ENCODE measurements at places on chromosomes 1 and 21.

DNA sequence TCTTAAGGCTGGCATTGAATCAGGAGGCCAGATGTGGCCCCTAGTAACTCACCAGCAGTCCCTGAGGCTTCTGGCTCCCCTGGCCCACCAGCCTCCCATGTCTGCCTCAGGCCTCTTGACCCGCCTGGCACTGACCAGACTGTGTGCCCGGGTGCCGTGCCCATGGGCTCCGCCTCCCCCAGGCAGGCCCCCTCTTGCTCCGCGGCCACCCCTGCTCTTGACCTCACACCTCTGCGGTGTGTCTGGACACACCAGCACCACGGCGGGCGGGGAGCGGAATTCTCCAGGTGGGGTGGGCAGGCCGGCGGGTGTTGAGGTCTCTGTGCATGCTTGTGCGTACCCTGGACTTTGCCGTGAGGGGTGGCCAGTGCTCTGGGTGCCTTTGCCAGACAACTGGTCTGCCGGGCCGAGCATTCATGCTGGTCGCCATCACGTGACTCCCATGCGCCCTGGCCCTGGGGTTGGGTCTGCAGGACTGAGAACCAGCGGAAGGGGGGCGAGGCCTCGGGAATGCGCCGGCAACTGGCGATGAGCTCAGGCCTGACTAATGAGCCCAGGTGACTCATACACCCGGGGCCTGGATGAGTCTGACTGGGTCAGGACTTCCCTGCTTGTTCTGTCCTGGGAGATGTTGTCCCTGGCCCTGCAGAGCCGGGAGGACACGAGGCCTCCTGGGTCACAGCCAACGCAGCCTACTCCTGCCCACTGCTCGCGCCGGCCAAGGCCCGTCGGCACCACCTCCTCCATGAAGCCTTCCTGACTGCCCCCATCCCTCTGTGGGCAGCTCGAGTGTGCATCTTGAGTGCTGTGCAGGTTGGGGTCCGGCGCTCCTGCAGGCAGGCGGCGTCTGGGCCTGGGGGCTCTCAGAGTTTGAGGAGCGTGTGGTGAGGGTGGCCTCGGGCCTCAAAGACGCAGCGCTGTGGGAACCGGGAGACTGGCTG is 22.6 kb downstream of the COL18A1 start:
- DNase-seq = no peak

- no peak for DNase-seq
These were observed 82.8 kb upstream of the RALGPS2 start for GRCh38 chr1:178642282-178642681.

GRCh38 chr1:87136607-87137341 is 191.9 kb upstream of the LMO4 start:
- DNase-seq = no peak

DNA sequence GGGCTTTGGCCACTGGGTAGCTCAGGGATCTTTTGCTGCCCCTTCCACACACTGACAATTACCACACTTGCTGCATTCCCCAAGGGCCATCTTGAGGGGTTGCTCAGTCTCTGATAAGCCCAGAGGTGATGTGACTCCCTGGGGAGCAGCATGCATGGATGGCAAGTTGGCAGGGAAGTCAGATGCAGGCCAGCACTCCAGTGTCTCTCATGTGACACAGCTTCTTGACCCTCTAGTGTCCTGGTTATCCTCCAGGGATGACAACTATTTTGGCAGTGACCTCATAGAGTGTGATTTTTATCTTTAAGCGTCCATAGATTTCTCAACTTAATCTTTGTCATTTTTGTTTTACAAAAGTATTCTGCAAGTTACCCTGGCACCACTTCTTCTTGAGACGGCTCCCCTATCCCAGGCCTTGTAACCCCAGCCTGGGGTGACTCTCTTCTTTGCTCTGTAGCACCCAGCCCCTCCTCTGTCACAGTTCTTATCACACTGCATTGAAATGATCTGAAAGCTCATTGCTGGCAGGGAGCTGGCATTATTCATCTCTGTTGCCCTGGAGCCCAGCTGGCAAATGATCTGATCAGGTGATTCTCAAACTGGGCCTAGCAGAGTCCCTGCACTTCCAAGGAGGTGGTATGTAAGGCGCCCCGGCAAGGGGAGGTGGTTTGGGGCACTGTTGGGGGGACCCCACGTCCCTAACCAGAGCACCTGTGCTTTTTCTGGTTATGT is 72.6 kb downstream of the TENT5C start:
- no peak for DNase-seq

- no peak for DNase-seq
These were observed 523.0 kb downstream of the PTPRC start for GRCh38 chr1:199161766-199162303.

GRCh38 chr1:205528887-205529825 is 24.7 kb downstream of the CDK18 start:
- peak; percentile 95 for DNase-seq

DNA sequence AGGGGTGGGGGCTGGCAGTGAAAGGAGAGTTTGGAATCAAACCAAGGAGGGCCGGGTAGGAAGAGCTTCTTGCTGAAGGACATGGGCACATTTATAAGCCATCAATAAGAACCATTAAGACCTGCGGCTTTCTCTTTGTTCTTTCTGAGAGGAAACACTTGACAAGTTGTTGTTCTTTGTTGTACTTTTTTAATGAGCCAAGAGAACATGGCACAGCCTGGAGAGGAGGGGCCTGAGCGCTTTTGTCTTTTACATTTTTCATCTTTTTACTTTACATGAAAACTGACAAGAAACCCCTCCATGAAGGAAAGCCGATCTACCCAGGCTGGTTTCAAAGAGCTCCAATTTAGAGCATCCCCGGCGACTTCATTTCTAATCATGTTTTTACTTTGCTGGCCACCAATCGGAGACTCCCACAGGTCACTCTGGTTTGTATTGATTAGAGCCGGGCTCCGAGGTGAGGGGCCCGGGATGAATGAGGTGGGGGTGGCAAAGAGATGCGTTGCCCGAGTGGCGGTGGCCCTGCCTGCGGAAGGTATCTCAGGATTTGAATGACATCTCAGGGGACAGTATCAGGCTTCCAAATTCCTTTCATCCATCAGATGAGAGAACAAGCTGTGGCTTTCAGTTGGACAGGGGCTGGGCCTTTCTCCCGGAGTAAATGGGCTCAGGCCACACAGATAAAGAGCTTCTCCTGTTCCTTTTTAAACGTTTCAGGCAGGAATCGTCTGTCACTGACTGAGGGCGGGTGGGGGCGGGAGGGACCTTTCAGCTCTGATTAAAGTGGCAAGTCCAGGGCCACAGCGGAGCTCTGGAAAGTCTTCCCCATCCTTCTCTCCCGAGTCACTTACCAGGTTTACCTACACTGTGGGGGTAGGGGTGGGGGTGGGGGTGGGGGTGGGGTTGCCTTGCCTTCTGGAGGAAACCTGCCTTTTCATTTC is 138.8 kb upstream of the ARHGEF16 start:
- DNase-seq = no peak

DNA sequence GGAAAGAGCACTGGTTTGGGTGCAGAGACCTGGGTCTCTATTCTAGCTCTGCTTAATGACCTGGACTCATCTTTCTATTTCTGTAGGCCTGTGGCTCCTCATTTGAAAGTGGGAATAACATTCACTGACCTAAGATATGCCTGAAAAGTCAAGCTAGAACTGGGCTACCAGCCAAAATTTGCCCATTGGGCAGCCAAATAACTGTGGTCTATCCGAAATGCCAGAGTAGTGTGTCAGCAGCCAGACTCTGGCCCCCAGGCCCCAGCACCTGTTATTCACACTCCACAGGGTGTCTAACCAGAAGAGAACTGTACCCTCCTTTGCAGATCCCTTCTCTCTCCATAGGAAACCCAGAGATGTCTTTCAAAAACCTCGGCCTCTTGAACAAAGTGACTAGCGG is 12.6 kb downstream of the DAB1 start:
- DNase-seq = no peak

- DNase-seq = no peak
These were observed at the start of gene EFNA1 for GRCh38 chr1:155127105-155127966. EFNA1 (plus strand) TSS chr1:155127876; CDS start chr1:155127978, 102 bp downstream.

DNA sequence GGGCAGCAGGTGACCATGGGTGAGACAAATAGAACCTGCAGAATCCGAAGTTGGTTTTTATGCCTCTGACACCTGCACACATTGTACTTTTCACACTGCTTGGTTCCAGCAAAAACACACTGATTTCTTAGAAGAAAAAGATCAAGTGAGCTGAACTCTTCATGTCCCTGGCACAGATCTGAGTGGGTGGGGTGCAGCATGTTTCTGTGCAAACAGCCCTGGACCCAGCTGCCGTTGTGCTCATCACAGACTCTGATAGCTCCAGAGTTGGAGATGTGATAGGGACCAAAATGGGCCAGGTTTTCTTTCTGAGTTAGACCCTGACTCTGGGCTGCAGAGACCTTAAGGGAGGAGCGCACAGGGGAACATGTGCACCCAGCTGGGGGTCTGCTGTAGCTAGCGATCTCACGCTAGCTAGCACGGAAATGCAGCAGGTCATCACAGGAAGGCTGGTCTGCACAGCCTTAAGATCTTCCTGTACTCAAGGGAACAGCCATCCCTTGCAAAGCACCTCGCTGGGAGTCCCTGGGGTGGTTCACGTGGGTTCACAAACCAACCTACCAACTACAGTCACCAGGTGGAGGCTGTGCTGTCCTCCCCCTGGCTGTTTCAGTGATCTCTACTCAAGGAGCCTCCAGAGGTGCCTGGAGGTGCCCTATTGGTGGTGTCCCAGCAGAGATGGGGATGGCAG is 291.1 kb downstream of the PTPRU start:
- no peak for DNase-seq

DNA sequence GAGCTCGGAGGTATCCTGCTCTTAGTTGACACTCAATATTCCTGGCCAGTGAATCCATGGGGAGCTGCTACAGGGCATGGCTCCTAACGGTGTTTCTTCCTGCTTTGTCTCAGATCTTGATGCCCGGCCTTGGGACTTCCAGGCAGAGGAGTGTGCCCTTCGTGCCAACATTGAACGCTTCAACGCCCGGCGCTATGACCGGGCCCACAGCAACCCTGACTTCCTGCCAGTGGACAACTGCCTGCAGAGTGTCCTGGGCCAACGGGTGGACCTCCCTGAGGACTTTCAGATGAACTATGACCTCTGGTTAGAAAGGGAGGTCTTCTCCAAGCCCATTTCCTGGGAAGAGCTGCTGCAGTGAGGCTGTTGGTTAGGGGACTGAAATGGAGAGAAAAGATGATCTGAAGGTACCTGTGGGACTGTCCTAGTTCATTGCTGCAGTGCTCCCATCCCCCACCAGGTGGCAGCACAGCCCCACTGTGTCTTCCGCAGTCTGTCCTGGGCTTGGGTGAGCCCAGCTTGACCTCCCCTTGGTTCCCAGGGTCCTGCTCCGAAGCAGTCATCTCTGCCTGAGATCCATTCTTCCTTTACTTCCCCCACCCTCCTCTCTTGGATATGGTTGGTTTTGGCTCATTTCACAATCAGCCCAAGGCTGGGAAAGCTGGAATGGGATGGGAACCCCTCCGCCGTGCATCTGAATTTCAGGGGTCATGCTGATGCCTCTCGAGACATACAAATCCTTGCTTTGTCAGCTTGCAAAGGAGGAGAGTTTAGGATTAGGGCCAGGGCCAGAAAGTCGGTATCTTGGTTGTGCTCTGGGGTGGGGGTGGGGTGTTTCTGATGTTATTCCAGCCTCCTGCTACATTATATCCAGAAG is 16.7 kb downstream of the ALX3 start:
- DNase-seq = peak; percentile 63

DNA sequence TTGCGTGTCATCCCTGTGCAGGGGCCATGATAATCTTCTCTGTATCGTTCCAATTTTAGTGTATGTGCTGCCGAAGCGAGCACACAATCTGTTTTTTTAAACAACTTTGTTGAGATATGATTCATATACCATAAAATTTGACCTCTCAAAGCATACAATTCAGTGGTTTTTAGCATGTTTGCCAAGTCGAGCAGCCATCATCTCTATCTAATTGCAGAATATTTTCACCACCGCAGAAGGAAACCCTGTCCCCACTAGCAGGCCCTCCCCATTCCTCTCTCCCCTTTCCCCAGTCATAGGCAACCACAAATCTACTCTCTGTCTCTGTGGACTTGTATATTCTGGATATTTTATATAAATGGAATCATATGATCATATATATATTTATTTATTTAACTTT is 78.7 kb upstream of the TINAGL1 start:
- DNase-seq = no peak

DNA sequence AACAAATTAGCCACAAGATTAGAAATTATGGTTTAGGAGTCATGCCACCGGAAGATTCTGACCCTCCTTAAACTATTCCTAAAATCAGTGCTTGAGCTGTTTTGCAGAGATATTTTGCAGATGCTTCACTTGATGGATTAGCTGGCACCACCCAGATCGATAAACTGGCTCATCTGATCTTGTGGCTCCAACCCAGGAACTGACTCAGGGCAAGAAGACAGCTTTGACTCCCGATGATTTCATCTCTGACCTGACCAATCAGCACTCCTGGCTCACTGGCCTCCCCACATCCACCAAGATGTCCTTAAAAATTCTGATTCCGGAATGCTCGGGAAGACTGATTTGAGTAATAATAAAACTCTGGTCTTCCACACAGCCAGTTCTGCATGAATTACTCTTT is 221.6 kb downstream of the RHOU start:
- DNase-seq = no peak

Data from GM12891 (cell line).